ENCODE measurements at places on chromosomes 12 and 14. TPM values are rescaled to one million over a fixed set of nuclear protein-coding genes. Genes with fewer than 3 reads are reported as not detected.

DNA sequence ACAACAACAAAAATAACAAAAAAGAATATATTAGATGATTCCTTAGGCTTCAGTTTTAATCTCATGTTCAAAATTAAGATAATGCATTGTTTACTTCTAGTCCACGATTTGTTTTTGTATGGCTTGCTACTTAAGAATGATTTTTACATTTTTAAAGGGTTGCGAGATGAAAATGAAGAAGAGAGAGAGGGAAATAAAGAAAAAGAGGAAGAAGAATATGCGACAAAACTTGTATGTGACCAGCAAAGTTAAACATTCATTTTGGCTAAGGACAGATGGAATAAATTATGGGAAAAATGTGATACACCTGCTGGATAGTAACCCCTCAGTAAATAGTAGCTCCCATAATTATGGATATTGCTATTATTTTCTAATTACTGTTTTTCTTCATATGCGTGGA lies 1.2 kb upstream of the GIT2 start:
- peaks cover 37% of the 10 kb centered on the region for H3K36me3 ChIP-seq
- no peak for ATAC-seq
- peak overlapping the region; percentile 100 for H3K4me3 ChIP-seq
- H3K27ac ChIP-seq = peak overlapping the region; percentile 4
- H3K27me3 ChIP-seq = no peaks in the 10 kb centered on the region

DNA sequence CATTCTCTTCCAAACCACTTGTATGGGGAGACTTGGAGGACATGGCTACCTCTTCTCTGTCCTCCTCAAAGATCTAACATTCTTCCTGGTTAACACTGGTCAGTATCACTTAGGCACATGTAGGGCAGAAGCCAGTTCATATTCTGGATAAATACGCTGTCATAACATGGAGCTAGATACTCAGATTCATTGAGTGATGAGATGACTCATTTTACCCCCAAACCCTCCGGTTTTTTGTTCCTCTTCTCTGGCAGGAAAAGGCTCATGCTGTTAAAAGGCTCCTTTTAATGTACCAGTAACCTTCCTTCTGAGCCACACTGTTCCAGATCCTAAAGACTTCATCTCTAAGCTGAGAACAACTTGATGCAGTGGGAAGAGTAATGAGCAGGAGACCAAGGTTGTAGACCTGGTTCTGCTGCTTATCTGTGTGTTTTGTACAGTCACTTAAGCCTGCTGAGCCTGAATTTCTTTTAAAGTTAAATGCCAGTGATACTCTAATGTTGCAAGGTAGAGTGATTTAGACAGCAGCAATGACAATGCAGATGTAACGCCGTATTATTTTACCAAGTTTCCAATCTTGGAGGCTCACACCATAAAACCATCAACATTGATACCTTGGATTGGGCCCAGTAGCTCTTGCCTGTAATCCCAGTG lies 57.3 kb upstream of the ELK3 start:
- peaks cover 20% of the 10 kb centered on the region for H3K4me1 ChIP-seq
- H3K4me3 ChIP-seq = peak overlapping the region; percentile 21
- peak overlapping the region; percentile 37 for H3K27ac ChIP-seq
- H3K36me3 ChIP-seq = no peaks in the 10 kb centered on the region
- ATAC-seq = peak; percentile 21

Gene TRHDE
- not detected for total RNA-seq

- no peaks in the 10 kb centered on the region for H3K27me3 ChIP-seq
- no peaks in the 10 kb centered on the region for H3K36me3 ChIP-seq
- no peak for ATAC-seq
- no peaks in the 10 kb centered on the region for H3K4me1 ChIP-seq
- no peak overlapping the region for H3K27ac ChIP-seq
- no peak overlapping the region for H3K4me3 ChIP-seq
Measured at GRCh38 chr14:22333422-22334274, 255.4 kb downstream of the DAD1 start.

Gene RNASE3
- not detected for total RNA-seq

DNA sequence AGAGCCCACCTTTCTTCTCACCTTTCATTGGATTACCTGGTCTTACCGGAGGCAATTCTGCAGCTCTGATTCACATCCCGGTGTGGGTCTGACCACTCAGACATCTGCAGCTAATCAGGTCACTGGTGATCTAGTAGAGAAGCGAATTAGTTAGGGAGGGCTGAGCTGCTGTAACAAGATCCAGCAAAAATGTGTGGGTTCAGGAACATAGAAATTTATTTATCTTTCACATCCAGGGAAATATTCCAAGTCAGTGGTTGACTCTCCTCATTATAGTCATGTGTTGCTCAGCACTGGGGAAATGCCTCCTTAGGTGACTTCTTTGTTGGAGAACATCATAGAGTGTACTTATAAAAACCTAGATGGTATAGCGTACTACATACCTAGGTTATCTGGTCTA lies 218.7 kb upstream of the PELI2 start:
- no peak overlapping the region for H3K27ac ChIP-seq
- H3K4me3 ChIP-seq = no peak overlapping the region
- ATAC-seq = no peak
- H3K27me3 ChIP-seq = no peaks in the 10 kb centered on the region
- no peaks in the 10 kb centered on the region for H3K36me3 ChIP-seq

DNA sequence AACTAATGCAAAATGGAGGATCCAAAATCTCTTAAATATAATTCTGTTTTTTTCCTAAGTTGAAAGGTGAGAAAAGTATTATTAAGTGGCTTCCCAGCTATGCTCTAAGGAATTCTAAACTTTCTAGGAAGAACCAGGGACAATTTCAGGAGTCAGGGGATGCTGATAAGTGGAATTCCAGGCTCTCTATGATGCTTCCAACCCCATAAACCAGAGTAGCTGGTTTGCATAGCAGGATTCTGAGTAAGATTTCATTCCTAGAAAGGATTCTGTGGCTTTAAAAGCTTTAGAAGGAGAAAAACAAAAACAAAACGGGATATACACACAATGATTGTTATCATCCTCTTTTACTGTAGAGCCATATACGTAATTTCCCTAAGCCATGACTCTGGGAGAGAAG lies 93.9 kb downstream of the SLC16A7 start:
- no peaks in the 10 kb centered on the region for H3K27me3 ChIP-seq
- peaks cover 6% of the 10 kb centered on the region for H3K36me3 ChIP-seq
- H3K27ac ChIP-seq = no peak overlapping the region
- H3K4me3 ChIP-seq = no peak overlapping the region
- H3K4me1 ChIP-seq = peaks cover 7% of the 10 kb centered on the region

DNA sequence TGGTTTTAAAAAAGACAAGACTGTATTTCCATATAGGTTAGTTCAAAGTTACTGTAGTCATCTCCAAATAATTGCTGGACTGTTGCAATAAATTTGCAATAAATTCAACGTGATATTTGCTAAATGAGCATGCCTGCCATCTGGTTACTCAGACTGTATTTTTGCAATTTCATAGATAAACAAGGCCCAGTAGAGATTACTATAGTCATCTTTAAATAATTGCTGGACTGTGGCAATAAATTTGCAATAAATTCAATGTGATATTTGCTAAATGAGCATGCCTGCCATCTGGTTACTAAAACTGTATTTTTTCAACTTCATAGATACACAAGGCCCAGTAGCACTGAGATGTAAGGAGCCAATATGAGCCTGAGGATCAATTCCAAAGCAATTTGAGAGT lies 5.6 kb downstream of the NTN4 start:
- H3K27me3 ChIP-seq = no peaks in the 10 kb centered on the region
- H3K4me3 ChIP-seq = no peak overlapping the region
- H3K27ac ChIP-seq = no peak overlapping the region

Gene SERPINA12
- total RNA-seq = not detected

DNA sequence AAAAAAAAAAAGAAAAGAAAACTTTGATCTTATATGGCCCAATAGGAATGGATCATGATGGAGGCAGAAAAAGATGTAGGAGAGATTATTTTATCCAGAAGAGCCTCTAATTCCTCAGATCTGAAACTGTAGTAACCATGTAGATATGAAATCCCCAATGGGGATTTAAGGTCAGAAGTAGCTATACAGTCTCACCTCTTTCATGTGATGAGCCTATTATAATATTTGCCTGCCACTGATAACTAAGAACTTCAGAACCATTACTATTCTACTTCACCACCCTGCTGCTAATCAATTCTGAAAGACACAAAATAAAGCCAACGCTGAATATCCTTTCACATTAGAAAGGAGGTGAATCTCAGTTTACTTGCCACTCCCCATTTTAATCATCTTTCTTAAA lies 29.3 kb downstream of the BAZ1A start:
- H3K36me3 ChIP-seq = peaks cover 73% of the 10 kb centered on the region
- peak overlapping the region; percentile 32 for H3K27ac ChIP-seq
- H3K27me3 ChIP-seq = no peaks in the 10 kb centered on the region
- H3K4me3 ChIP-seq = no peak overlapping the region

Gene TRIM9
- 1.3 TPM for total RNA-seq

GRCh38 chr12:7915661-7916403 lies 20.2 kb downstream of the SLC2A3 start:
- H3K27me3 ChIP-seq = no peaks in the 10 kb centered on the region
- H3K4me1 ChIP-seq = peaks cover 5% of the 10 kb centered on the region
- H3K36me3 ChIP-seq = peaks cover 40% of the 10 kb centered on the region
- peak; percentile 50 for ATAC-seq
- peak overlapping the region; percentile 15 for H3K4me3 ChIP-seq

DNA sequence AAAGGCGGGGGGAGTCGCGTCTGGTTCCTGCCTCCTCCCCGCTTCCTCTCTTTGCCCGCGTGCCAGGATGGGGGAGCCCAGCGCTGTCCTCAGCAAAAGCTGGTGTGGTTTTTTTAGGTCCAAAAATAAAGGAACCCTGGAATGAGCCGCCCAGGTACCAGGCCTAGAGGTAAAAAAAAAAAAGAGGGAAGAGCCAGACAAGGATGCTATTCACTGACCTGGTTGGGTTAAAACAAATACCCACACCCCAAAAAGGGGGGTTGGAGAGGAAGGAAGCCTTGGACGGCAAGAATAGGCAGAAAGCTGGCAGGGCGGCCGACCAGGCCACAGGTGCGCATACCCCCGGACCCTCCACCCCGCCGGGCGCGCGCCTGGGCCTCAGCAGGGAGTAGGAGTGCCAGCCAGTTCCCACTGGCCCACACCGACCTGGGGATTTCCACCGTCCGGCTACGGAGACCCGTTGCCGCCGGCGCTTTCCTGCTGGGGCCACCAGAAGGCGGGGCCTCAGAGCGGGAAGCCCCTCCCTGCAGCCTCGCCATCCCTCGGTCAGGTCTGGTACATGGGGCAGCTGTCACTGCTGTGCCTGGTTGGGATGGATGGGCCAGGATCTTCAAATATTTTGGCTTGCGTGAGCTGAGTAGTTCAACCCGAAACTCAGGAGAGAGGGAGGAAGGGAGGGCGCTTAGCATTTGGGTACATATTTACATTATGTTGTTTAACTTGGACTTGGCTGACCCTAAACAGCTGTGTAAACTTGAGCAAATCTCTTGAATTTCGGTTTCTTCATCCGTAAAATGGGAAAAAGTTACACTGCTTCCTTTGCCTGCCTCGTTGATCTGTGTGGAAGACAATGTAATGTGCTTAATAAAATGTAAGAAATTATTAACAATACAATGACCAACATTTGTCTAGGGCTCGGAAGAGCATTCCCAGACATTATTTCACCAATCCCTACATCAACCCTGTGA lies 5.4 kb upstream of the IRF2BPL start:
- H3K27me3 ChIP-seq = no peaks in the 10 kb centered on the region
- ATAC-seq = peak; percentile 80
- peaks cover 5% of the 10 kb centered on the region for H3K36me3 ChIP-seq
- H3K4me1 ChIP-seq = peaks cover 40% of the 10 kb centered on the region

DNA sequence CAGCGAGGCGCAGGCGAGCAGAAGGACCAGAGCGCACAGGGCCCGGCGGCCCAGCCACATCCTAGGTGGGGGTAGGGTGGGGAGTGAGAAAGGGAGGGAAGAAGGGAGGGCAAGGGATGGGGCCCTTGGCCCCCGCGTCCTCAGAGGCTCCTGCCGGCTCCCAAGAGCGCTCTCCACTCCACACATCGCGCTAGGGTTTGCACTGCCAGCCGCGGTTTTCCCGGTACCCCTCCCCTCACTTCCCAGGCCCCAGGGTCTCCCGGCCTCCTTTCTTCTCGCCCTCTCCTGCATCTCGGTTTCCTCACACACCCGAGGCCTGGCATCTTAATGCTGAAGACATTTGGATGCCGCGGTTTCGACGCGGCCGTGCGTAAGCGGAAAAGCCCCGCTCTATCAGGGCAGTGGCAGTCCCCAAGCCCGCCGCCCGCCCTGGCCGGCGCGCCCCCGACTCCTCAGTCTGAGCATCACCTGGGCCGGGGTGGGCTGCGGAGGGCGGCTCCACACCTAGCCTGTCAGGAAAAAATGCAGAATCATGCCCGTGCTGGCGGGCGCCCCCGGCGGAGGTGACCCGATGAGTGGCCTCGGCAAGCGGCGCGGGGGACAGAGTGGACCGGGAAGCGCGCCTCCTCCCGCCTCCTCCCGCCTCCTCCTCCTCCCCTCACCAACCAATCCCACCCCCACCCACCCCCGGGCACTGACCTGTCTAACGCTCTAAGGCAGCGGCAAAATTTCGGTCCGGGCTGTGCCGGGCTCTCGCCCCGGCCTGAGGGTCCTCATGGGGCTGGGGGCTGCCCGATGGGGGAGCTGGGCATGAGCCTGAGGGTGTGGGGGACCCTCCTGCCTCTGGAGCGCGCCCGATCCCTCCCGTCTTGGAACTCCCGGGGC lies 686 bp downstream of the B4GALNT1 start:
- H3K27me3 ChIP-seq = peaks cover 36% of the 10 kb centered on the region
- H3K4me3 ChIP-seq = peak overlapping the region; percentile 76
- H3K27ac ChIP-seq = no peak overlapping the region
- no peaks in the 10 kb centered on the region for H3K4me1 ChIP-seq

Gene EID3
- 3.0 TPM for total RNA-seq

- peaks cover 18% of the 10 kb centered on the region for H3K4me1 ChIP-seq
- peaks cover 8% of the 10 kb centered on the region for H3K27me3 ChIP-seq
- peak overlapping the region; percentile 99 for H3K27ac ChIP-seq
- H3K4me3 ChIP-seq = peak overlapping the region; percentile 94
- ATAC-seq = peak; percentile 3
Measured at GRCh38 chr14:31560759-31561154, 447 bp upstream of the NUBPL start.

Gene KRT72
- total RNA-seq = not detected

GRCh38 chr14:89750281-89750755 lies 204.2 kb downstream of the EFCAB11 start:
- peaks cover 14% of the 10 kb centered on the region for H3K4me1 ChIP-seq
- no peak overlapping the region for H3K4me3 ChIP-seq
- no peaks in the 10 kb centered on the region for H3K27me3 ChIP-seq
- no peak for ATAC-seq
- H3K27ac ChIP-seq = no peak overlapping the region
- H3K36me3 ChIP-seq = no peaks in the 10 kb centered on the region

DNA sequence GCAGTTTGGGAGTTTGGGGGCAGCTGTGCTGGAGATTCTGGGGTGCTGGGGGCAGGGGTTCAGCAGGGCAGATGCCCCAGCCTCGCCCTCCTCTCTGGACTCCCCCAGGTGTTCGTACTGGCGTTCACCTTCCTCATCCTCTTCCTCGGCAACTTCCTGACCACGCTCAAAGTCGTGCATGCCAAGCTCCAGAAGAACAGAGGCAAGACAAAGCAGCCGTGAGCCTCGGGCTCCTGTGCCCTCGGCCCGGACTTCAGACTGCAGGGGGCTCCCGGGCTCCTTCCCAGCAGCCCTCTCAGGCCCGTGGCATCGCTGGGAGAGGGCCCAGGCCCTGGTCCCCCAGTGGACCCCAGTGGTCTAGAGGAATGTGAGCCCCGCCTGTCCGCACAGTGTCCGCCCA lies 18.0 kb downstream of the RHOF start:
- no peaks in the 10 kb centered on the region for H3K4me1 ChIP-seq
- H3K4me3 ChIP-seq = no peak overlapping the region
- no peaks in the 10 kb centered on the region for H3K27me3 ChIP-seq
- peaks cover 32% of the 10 kb centered on the region for H3K36me3 ChIP-seq
- ATAC-seq = no peak

- peaks cover 41% of the 10 kb centered on the region for H3K36me3 ChIP-seq
- no peak overlapping the region for H3K4me3 ChIP-seq
- no peak for ATAC-seq
Measured at GRCh38 chr12:70321191-70321590, 44.9 kb upstream of the KCNMB4 start.

Gene GZMB
- 1,422 TPM for total RNA-seq
